Stimulated activated CD4-positive, alpha-beta T cell treated with anti-CD3 and anti-CD28 coated beads, Interleukin-1b, Interleukin-23, amount 100 ng/mL, for 24 hours (primary cell): ENCODE measurements at places on chromosomes 4 and X.

GRCh38 chrX:36568946-36569345 is 439.2 kb upstream of the FAM47C start:
- no peak for DNase-seq

DNA sequence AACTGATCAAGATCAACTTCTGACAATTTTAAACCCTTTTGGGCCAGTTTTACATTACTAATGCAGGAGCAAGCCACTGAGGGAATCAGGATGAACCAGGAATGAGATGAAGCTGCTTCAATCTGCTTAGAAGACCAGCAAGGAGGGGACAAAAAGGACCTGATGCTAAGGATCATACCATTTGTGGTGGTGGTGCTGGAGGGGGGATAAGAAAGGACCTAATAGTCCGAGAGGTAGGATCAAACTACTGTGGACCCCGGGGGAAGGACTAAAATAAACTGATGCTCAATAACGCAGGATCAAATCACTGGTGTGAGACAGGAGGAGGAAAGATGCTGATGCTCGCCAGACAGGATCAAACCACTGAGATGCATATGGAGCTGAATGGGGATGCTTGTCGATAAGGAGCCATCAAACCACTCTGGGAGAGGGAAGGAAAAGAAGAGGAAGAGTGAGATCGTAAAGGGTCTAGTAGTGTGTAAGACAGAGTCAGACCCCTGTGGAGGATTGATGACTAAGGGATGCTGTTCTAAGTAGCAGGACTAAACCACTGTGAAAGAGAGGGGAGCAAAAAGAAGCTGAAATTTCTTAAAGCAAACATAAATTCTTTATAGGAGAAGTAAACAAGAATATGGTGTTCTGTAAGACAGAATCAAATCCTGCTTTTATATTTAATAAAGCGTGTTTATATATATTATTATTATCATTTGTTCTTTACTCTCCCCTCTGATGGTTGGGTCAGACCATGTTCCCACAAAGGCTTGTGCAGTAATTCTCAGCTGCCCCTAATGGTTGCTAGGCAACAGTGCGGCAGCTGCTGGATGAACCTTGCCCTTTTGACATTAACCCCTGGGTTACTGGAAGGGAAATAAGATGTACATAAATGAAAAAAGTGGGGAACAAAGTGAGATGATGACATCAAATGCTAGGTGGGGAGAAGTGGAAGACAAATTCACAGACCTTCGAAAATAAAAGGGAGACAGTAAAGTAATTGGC is 432.5 kb upstream of the FGF16 start:
- no peak for DNase-seq

DNA sequence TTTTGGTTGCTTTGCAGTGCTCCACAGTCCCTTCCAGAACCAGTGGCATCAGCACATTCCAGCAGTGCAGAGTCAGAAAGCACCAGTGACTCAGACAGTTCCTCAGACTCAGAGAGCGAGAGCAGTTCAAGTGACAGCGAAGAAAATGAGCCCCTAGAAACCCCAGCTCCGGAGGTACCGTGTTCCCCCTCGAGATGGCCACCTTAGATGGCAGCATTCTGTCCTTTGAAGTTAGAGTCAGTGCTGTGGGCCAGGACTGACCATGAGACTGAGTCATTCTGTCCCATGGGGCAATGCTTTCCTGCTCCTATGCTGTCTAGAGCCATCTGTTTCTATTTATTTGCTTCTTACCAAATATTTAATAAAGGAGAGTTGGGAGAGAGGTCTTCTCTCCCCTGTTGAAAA is 112.3 kb downstream of the KLHL8 start:
- DNase-seq, result no peak

GRCh38 chr4:95603393-95603792 is 54.6 kb upstream of the UNC5C start:
- DNase-seq, result no peak
